ENCODE measurements at places on chromosomes 4 and X.

GRCh38 chrX:38595801-38596200 lies 34.5 kb downstream of the TSPAN7 start:
- DNase-seq: no peak

- DNase-seq: no peak
Measured at GRCh38 chr4:124065936-124066335, 646.6 kb downstream of the ANKRD50 start.

GRCh38 chrX:35166023-35166422 lies 223.4 kb downstream of the FAM47B start:
- DNase-seq: no peak

DNA sequence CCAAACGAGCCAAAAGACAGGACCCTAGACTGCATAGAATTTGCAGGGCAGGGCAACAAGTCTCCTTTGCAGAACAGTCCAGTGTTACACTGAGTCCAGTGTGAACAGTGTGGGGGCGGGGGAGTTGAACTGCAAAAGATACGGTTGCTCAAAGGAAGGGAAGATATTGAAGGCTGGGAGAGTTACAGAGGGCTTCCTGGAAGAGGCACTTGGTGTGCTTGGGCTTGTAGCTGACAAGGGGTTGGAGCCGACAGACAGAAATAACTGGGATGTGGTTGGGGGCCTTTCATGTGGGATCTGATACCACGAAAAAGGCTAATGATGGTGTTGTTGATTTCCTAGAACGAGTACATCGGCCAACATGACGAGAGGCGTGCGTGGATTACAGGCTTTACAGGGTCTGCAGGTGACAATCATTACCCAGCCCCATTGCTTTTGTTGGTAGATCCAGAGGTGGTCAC lies 6.1 kb downstream of the XPNPEP2 start:
- DNase-seq: no peak

GRCh38 chr4:37732526-37733186 lies 46.5 kb upstream of the RELL1 start:
- no peak for DNase-seq

GRCh38 chrX:10754445-10754844 lies 134.1 kb upstream of the MID1 start:
- no peak for DNase-seq

- DNase-seq: no peak
Measured at GRCh38 chr4:156798438-156798837, 173.2 kb downstream of the PDGFC start.

- DNase-seq: no peak
Measured at GRCh38 chrX:9486786-9487387, 22.0 kb downstream of the TBL1X start.

GRCh38 chr4:864456-865120 lies 38.7 kb upstream of the CPLX1 start:
- DNase-seq: no peak

DNA sequence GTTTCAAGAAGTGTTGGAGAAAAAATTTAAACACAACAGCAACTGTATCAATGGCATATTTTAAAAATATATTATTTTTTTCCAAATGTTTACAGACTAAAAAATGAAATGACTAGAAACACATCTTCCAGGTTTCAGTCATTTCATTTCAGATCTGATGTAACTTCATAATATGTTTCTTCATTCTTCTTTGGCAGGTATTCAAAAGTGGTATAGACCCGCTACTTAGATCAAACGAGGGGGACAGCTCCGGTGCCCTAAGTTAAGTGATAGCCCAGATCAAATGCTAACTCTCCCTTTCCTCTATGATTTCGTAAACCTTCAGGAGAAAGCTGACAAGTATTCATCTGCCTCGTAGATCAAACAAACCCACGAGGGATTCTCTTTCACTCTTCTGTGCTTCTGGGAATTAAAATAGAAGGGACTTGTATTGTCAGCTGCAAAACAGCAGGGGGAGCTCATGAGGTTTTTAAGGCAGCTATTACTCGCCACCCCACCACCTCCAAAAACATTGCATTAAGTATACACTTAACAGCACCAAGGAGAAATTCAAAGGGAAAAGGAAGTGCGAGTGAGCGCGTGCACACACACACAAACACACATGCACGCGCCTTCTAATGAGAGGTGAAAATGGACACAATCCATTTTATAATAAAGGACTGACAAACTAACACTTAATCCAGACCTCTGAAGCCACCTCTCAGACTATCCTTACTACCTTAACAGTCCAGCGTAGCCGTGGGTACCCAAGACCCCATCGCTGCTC lies 21.4 kb downstream of the HELT start:
- peak; percentile 65 for DNase-seq

DNA sequence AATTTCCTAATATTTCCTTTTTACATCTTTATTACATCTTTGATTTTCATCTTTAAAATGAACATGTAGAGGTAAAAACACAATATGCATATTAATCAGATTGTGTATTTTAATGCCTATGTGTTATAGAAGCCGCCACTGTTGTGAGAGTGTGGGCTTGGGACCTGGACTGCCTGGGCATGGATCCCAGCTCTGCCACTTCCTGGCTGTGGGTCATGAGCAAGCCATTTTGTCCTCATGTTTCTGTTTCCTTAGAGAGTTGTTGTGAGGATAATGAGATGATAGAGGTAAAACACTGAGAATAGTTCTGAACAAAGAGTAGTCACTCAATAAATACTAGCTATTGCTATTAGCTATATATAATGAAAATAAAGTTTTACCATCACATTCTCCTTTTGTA lies 38.4 kb upstream of the SCOC start:
- DNase-seq: no peak

- no peak for DNase-seq
Measured at GRCh38 chr4:175282407-175282806, 364.2 kb downstream of the ADAM29 start.

- DNase-seq: no peak
Measured at GRCh38 chrX:103248553-103248952, 6.4 kb downstream of the TCEAL8 start.

GRCh38 chr4:56410247-56411062 lies 23.2 kb upstream of the AASDH start:
- no peak for DNase-seq

GRCh38 chr4:87677731-87678130 lies 27.7 kb downstream of the DMP1 start:
- DNase-seq: no peak

DNA sequence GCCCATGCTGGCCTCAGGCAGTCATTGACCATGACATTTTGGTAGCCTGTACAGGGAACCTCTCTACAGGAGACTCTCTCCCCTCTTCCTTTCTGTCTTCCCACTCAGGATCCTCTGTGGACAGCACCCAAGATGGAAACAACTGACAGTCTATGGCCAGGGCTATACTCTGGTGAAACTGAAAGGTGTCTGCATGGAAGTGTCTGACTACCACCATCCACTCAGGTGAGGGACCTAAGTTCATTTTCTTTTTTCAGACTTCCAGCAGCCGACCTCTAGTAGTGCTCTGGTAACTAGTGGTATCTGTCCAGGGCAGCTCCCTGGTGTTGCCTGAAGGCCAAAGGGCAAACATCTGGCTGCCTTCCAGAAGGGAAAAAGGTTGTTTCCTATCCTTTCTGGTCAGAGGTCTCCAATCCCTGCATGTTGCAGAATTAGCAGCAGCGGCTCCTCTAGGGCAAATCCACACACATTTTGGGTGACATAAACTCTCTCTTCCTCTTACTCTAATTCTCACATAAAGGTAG lies 804.5 kb downstream of the C4orf33 start:
- DNase-seq: no peak

DNA sequence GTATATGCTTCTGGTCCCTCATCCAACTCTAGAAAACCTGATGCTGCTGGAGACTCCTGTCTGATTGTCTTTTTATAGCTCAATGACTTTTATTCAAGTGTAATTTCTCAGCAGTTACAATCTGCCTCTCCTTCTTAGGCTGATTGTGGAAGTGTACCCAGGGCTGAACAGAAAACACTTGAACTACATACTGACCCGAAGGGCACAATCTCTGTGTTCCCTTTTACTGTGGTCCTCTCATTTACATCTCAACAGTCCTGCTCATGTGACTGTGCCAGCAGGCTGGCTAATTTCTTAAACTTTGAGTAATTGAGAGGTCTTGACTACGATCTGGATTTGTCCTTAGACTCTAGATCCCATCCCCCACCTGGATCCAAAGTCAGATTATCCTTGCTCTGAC lies 863.4 kb downstream of the PDHA2 start:
- no peak for DNase-seq

- no peak for DNase-seq
Measured at GRCh38 chr4:119207051-119207450, 5.5 kb upstream of the USP53 start.

- DNase-seq: no peak
Measured at GRCh38 chrX:11600578-11600977, 65.1 kb downstream of the ARHGAP6 start.

DNA sequence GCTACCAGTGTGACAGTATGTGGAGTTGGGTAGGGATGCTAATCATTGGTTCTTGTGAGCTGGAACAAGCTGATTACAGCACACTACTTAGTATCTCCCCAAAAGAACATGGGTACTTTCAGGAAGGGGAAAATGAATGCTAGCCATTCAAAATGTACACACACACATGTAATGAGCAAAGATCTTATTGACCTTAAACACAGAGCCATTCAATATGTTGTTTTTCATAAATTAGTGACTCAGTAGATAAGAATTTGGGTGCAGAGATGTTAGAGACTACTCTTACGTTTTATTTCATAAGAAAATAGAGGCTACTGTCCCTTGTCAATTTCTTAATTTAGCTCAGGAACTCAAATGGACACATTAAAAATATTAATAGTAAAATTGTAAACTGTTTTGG lies 509.5 kb upstream of the ATOH1 start:
- DNase-seq: no peak

- DNase-seq: no peak
Measured at GRCh38 chr4:45147866-45148265, 421.5 kb upstream of the GNPDA2 start.

GRCh38 chr4:2688697-2689096 lies 67.4 kb downstream of the TNIP2 start:
- DNase-seq: no peak

DNA sequence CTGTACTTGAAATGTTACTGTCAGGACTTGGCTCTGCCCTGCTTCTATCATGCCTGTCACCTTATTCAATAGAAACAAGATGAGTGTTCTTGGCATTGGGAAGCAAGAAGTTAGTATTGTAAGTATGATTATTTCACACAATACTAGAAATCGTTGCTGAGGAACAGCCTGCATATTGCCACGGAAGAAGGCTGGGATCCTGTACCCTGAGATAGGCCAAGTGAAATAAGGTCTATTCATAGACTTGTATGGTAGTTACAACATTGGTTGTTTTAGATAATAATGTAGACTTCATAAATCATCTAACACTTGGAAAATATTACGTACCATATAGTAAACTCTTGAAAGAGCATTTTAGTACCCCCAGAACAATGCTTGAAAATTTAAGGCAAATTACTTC lies 215.9 kb downstream of the DMD start:
- DNase-seq: no peak

GRCh38 chrX:12383196-12383595 lies 244.9 kb downstream of the FRMPD4 start:
- no peak for DNase-seq

GRCh38 chrX:109959356-109959871 lies 43.5 kb upstream of the TMEM164 start:
- no peak for DNase-seq

DNA sequence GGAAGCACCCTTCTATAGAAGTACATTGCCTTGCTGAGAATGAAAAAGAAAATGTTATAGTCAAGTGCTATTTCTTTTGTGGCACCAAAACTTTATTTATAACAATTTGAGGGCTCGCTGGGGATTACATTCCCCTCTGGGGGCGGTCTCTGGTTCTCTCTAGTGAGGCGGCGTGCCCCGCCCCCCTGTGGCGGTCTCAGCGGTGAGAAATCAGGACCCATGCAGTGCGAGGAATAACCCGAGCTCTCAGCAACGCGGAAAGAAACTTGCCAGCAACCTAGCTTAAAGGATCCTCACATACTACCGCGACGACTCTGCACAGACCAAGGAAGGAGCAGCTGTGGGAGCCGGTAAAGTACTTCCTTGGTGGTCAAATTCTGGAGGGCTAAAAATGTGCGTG lies 83.4 kb upstream of the SHISA3 start:
- DNase-seq: no peak

GRCh38 chr4:190019023-190019858 lies 7.8 kb downstream of the FRG2 start:
- DNase-seq: no peak

GRCh38 chr4:27278615-27279375 lies 418.2 kb downstream of the STIM2 start:
- no peak for DNase-seq

GRCh38 chr4:101393256-101393655 lies 45.9 kb upstream of the PPP3CA start:
- no peak for DNase-seq

DNA sequence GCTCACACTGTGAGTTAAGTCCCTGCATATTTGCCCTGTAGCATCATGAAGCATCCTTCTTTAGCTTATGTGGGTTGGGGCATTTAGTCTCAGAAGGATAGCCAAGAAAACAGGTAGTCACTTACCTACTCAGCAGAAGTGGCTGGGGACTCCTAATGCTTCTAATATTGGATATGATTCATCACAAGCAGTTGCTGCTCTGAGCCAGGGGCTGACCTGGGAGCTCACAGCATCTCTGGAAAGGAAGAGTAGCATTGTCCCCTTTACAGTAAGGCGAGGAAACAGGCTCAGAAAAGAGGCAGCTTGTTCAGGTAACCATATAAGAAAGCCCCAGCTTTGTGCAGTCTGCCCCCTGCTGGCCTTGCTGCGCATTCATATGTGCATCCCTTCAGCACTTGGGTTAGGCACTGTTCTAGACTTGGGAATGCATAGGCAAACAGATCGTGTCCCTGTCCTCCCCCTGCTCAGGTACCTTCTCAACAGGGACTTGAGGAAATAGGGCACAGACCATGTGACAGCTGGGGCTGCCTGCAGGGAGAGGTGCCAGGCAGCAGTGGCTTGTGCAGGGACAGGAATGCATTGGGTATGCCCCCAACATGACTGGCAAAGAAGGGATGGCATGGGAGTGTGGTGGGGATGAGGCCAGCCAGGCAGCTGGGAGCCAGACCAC lies 35.7 kb upstream of the TBC1D14 start:
- DNase-seq: peak; percentile 54

Measured in GM19239 (cell line).